ENCODE measurements at places on chromosomes 6 and 20.

GRCh38 chr6:26029857-26030653, 57.2 kb upstream of the HFE start:
- no peak for DNase-seq

DNA sequence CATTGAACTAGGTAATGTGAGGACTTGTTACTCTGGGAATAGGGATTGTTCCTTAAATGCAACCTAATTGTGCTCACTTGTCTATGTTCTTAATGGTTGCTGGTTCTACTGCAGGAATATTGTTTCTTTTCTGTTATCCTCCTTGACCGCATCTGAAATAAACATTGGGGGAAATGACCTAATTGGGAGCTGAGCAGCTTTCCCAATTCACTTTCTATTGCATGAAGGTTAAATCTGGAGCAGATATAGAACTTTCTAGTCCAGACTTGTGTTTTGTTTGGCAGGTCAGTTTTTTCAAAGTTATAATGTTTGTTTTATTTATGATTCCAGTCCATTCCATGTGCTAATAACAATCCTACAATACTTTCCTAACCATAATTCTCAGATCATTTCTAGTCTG, 981.0 kb upstream of the CITED2 start:
- DNase-seq = no peak

DNA sequence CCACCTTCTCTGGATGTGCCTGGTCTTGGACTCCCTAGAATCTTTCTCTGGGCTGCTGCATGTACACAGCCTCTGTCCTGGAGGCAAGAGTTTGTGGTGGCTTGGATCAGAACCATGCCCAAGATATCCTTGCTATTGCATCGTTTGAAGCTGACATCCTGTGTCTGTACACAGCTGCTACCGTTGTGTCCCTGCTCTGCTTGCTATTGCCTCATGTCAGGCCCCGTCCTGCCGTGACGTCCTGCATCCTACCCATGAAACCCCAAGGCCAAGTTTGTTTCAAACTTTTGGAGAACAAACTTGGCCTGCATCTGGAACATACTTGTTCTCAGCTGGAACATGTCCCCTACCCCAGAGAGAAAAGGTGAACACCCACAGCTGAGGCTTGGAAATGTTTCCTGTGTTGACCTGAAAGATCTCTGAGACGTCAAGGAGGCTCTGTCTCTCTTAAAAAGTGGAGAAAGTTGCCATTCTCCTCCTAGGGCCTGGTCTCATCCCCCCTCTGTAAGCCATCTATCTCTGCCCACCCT, 78.1 kb downstream of the HFE start:
- no peak for DNase-seq

- DNase-seq = no peak
Measured at GRCh38 chr6:107447663-107448216, 11.6 kb downstream of the PDSS2 start.

DNA sequence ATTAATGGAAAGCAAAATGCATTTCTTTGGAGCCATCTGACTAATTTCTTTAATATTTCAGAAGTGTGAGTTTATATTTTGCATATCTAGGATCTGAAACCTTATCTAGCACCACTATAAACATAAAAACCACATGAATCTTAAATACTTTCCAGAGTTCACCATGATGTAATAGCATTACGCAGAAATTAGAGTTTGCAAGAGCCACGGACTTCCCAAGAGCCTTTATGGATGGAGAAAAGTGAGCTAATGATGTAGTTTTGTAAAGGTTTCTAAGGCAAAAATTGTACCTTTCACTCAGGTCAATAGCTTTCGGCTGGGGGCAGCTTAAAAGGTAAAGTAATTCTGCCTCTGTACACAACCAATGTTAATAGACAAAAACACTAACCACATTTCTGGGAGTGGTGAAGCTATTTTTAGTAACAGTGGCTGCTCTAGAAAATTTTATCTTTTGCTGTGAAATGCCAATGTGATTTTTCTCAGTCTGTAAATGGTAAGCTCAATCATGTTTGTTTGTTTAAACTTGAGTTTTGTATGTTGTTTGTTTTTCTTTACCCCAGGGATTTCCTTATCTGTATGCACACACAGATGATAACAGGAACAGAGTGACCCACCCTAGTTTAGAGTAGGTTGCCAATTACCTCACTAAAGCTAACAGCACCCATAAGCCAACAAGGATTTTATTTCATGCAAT, 80.5 kb downstream of the FILIP1 start:
- DNase-seq = no peak

DNA sequence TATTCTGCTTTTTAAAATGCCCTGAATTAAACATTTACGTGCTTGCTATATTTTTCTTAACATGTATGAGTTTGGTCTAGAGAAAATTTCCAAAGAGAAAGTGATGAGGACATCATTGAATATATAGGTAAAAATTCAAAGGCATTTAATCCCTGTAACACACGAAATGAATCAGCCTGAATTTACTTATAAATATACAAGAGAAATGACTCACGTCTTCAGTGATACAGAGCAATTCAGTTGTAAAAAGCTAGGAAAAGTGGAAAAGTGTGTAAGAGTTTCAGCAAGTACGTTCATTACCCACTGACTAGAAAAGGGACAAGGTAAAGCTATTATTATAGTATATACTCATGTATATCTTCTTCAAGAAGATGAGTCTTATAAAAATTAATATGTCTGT, 124.8 kb downstream of the HIVEP1 start:
- no peak for DNase-seq

DNA sequence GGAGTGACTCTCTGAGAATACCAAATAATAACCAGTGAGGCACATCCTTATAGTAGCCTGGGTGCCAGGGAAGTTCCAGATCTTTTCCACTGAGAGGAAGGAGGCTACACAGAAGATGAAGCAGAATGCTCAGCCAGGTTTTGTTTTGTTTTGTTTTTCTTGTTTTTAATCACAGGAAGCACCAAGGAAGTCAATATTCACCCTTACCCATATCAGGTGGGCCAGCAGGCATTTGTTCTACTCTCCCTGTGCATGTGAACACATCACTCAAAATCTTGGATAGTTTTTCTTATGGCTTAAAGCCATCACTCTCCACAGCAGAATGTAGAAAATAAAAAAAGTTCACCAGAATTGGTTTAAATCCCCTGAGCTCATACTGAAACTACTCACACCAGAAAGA, 10.5 kb downstream of the SLC17A1 start:
- no peak for DNase-seq

GRCh38 chr20:57671072-57671391, 38.8 kb downstream of the PMEPA1 start:
- DNase-seq = no peak

DNA sequence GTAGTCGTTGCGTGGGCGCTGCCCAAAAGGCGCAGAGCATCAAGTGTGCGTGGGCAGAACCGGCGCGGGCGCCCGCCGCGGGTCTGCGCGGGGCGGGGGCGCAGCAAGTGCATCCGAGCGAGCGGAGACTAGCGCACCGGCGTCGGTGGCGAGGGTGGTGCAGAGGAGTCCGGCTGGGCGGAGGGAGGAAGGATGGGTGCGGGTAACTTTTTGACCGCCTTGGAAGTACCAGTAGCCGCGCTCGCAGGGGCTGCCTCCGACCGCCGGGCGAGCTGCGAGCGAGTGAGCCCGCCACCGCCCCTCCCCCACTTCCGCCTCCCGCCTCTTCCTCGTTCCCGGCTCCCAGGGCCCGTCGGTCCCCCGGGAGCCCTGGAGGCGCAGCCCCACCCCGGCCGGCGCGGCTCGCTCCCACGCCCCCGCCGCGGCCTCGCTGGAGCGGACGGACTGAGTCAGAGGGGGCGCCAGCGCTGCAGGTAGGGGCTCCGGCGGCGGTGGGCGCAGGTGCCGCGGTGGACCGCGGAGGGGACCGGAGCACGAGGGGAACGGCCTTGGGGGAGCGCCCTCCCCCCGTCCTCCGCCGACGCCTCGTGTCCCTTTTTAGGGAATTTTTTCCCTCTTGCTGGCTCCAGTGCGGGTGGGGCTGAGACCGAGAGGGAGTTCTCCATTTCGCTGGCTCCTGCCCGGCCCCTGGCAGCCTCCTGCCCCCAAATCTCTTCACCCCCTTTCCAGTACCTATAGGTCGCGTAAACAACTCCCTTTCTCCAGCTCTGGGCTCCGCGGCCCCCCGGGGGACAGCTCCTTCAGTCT, 1.6 kb upstream of the DBNDD2 start:
- DNase-seq = peak; percentile 29

DNA sequence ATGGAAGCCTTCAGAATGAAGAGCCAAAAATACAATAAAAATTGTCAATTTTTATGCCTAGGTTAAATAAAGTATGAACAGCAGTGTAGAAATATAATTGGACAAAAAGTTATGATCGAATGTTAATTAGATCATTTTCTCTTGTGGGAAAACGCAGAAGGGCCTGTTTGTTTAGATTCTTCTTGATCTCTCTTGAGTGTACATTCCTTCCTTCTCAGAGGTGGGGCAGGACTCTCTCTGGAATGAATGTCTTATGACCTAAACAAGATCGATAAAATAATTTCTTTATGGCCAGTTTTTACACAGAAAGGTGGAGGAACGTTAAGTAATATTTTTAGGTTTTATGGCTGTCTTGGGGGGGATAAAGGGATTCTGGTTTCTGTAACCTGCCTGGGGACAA, 500.1 kb upstream of the MARCKS start:
- DNase-seq = no peak

DNA sequence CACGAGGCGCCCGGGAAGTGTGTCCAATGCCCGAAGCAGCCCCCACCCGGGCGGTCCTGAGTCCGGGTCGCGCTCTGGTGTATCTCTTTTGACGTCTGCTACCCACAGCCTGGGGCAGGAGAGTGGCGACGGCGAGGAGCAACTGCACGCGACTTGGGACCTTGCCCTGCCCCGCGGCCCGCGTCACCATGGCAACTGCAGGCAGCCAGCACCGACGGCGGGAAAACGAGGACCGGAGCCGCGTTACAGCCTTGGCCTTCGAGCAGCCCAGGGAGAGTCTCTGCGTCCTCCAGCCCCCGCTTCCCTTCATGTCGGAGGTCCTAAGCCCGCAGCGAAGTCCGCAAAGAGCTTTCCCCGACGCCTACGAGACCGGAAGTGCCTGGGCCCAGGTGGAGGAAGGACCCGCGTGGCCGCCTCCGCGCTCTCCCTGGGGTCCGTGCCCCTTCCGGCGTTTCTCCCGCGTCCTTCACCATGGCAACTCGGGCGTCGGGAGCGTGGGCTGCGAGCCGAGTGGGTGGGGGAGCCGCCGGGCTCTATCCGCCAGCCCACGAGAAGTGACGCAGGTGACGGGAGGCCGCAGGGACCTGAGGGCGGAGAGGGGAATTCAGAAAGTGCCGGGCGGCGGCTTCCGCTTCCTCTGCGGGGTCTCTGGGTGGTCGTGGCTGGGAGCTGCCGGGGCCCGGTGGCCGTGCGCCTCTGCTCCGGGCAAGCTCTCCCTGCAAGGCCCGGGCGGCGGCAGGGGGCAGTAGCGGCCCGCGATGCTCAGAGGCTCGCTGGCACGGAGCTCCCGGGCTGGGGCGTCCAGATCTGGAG, 88.6 kb upstream of the TGM3 start:
- DNase-seq = peak; percentile 23

DNA sequence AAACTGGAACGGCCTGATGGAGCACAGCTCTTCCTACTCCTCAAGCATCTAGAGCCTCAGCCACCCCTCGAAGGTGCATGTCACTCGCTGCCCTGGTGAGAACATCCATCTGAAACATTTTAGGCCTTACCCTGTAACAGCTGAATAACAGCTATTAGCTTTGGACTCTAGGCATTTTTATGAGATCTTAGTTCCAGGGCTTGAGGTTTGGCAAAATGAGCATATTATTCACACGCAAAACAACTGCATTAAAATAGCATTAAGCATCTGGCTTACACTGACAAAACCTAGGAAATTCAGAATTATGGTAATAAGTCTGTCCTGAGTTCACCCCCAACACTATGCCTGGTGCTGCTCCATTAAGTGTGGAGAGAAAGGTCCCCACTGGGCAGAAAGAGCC, 56.1 kb downstream of the ADAT2 start:
- no peak for DNase-seq

DNA sequence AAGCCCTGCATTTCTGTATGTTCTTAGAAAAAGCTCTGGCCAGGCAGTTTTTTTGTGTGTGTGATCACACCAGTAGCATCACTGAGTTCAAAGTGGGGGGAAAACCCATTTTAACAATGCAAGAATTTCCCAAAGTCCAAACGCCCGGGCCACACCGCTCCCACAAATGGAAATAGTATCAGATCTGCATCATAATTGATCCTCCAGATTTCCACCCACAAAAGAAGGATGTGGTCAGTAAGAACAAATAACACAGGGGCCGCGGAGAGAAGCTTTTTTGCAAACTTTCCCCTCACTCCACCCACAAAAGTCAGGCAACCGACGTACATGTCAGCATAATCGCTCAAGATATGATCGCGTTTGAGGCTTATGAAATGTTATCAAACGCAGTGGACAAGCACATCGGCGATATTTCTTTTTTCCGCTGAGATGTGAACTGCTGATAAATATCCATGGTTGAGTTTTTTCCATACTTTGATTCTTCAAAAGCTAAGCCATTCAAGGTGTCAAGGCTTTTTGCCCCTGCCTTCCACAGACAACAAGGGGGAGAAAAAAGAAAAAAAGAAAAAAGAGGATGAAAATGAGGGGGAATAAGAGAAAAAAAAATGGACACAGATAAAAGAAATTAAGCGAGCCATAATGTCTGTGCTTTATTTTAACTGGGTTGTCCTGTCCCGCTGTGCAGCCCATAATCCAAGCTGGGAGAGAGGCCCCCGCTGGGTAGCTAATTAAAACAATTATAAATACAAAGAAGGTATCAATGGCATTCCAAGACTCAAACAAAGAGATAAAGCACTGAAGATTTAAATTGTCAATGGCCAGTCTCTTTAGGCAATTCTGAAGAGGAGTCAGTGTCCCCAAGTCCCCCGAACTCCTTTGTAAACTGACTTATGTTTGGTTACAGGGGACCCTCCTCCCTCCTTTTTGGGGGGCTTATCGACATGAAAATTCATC, 143.5 kb downstream of the ZFP64 start:
- no peak for DNase-seq

DNA sequence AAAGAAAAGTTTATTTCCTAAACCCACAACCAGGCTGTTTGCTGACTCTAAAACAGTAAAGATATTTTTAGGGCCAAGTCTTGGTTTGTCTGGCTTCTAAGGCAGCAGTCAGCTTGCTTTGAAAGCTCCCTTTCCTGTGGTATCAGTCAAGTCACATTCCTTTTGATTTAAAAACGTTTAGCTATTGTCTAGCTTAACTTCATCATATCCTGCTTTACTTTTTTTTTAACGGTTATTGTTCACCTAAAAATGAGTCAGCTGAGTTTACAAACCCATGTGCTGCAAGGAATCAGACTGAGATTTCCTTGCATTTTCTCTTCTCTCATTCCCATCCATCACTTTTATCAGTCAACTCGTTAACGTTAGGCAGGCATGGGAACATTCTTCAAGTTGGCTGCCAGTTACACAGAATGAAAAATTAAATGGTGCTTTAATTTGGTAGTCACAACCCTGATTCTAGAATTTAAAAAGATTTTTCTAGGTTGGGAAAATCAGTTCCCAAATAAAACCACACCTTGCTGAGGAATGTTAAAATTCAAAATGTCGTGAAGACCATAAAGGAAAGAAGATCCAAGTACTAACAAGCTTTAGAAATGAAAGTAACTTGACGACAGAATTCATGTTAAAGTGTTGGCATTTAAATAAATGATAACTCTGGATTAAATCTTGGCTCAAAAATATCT, 45.9 kb downstream of the ELOVL5 start:
- DNase-seq = no peak

- DNase-seq = no peak
Measured at GRCh38 chr6:28269492-28269891, 2.5 kb downstream of the ZSCAN26 start.

All from activated CD4-positive, CD25-positive, alpha-beta regulatory T cell (primary cell).